ENCODE measurements at places on chromosomes 1 and 21. TPM values are rescaled to one million over a fixed set of nuclear protein-coding genes. Genes with fewer than 3 reads are reported as not detected.

The SPRR5 gene
- total RNA-seq, result not detected

The GPR25 gene
- total RNA-seq, result not detected

DNA sequence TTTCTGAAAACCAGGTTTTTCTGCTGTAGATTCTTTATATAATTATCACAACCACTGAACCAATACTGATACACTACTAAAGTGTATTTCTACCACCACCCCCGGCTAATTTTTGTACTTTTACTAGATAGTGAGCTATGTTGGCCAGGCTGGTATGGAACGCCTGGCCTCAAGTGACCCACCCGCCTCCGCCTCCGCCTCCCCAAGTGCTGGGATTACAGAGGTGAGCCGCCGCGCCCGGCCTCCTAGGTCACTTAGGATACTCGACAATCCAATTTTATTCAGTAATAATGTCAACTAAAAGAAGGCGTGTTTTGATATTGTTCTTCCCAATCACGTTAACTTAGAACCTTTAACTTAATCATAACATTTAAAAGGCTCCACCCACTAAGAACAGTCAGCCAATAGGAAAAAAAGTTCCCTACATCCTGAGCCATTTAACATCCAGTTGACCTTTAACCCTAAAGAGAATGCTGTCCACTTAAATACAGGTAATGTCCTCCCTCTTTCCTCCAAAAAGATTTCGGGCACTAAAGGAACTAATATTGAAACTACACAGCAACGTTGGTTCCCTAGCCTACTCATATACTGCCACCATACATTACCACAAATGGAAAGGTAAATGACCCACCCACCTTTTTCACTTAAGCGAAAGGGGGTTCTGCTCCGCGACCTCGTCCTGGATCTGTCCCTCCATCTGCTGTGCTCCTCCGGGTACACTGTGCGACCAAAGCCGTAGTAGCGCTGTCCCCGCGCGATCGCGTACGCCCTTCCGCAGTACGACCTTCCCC, 1.2 kb downstream of the RSRP1 start:
- H3K36me3 ChIP-seq, result peaks cover 18% of the 10 kb centered on the region
- peak overlapping the region; percentile 98 for H3K4me3 ChIP-seq
- peak overlapping the region; percentile 97 for H3K27ac ChIP-seq
- no peak for DNase-seq

DNA sequence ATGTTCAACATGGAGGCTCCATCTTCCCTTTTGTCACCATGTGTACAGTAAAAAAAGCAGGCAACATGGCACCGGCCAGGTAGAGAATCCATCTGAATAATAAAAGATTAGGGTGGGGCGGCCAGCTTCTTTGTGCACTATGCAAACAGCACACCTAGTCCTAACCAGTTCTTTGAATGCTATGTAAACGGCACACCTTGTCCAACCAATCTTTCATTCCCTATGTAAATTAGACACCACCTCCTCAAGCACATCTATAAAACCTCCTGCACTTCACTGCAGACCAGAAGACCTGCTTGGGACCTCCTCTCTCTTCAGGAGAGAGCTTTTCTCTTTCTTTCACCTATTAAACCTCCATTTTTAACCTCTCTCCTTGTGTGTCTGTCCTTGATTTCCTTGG, 28.2 kb downstream of the TFB2M start:
- H3K27me3 ChIP-seq, result no peaks in the 10 kb centered on the region
- no peaks in the 10 kb centered on the region for H3K4me1 ChIP-seq
- peaks cover 13% of the 10 kb centered on the region for H3K36me3 ChIP-seq
- no peak overlapping the region for H3K4me3 ChIP-seq
- DNase-seq, result no peak
- no peak overlapping the region for H3K27ac ChIP-seq

DNA sequence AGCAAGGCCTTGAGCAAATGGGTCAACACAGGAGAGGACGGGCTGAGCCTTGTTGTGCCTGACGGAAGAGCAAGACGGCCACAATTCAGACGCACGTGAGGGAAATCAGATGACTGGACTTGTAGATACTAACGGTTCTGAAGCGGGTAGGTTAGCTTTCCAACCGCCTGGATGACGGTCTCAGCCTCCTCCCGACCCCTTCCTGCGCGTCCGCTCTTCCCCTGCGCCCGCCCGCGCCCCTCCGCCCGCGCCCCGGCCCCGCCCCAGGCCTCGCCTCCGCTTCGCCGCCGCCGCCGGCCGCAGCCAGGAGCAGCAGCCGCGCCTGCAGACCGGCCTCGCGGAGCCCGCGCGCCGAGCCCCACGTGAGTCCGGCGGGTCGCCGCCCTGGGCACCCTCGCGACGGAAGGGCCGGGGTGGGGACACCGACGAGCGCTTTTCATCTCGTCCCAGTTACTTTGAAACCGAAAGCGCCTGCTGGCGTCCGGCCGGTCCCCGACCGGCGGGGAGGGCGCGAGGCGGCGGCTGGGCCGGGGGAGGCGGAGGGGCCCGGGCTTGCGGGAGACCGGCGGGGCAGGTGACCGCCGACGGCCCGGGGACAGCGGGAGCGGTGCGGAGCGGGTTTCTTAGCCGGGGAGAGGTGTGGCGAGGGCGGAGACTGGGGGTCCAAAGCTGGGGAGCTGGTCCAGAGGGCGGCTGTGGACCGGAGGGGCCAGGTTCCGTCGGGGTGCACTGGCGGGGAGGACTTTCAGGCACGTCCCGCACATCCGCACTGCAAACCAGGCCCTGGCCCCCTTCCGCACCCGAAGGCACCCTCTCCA, at the start of gene TRAF5:
Gene TRAF5, plus strand, starts transcription at position 306 of the 818 bp plus-strand sequence. CDS start 26,407 bp downstream, outside the sequence.
- no peaks in the 10 kb centered on the region for H3K4me1 ChIP-seq
- H3K36me3 ChIP-seq, result no peaks in the 10 kb centered on the region

GRCh38 chr1:20865001-20865400, 77.9 kb upstream of the HP1BP3 start:
- no peak for DNase-seq

DNA sequence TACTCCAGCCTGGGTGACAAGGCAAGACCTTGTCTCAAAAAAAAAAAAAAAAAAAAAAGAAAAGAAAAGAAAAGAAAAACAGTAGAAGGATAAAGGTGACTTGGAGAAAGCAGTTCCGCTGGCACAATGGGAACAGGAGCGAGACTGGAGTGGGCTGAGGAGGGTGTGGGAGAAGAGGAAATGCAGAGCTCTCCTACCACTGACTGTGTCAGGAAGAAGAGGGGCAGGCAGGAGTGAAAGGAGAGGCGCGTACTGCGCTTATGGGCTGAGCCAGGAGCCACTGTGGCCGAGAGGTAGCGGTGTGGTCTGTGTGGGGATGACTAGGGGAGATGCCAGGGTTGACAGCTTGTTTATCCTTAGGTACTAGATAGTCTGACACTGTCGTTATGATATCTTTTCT, 6.4 kb upstream of the PROK1 start:
- no peak for DNase-seq
- H3K27me3 ChIP-seq, result peaks cover 12% of the 10 kb centered on the region
- H3K27ac ChIP-seq, result no peak overlapping the region
- H3K4me1 ChIP-seq, result no peaks in the 10 kb centered on the region

GRCh38 chr1:5053744-5054143, 399.3 kb downstream of the AJAP1 start:
- H3K27ac ChIP-seq, result no peak overlapping the region
- no peaks in the 10 kb centered on the region for H3K4me1 ChIP-seq
- H3K4me3 ChIP-seq, result no peak overlapping the region
- no peak for DNase-seq
- H3K27me3 ChIP-seq, result no peaks in the 10 kb centered on the region

DNA sequence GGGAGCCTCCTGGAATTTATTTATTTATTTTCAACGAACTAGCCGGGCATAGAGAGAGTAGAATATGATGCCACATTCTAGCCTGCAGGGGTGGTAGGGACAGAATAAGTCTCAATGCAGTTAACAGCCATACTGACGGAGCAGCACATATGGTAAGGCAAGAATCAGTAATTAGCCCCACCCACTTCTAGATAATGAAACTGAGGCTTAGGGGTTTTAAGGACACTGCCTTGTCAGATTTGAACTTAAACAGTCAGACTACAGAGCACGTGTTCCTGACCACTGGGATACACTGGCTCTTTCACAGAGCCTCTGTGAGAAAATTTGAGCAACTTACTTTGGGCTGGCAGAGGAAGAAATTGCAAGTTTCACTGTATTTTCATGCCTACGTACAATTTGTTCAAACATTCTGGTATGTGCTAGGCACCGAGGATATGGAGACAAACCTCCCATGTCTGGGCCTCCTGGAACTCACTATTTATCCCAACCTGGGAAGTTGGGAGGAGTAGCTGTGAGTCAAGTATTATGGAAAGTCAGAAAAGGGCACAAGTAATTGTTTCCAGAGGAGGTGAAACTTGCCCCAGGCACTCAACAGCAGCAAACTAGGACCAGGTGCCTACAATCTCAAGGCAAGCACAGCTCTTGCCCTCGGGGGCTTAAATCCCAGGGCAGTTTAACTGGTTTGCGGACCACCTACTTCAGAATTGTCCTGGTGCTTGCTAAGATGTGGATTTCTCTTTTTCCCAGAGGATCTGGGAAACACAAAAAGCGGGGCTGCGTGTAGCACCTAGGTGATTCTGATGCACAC, 1.6 kb upstream of the CLIC4 start:
- DNase-seq, result no peak
- H3K27ac ChIP-seq, result no peak overlapping the region
- H3K4me3 ChIP-seq, result no peak overlapping the region
- H3K27me3 ChIP-seq, result no peaks in the 10 kb centered on the region
- H3K36me3 ChIP-seq, result no peaks in the 10 kb centered on the region

DNA sequence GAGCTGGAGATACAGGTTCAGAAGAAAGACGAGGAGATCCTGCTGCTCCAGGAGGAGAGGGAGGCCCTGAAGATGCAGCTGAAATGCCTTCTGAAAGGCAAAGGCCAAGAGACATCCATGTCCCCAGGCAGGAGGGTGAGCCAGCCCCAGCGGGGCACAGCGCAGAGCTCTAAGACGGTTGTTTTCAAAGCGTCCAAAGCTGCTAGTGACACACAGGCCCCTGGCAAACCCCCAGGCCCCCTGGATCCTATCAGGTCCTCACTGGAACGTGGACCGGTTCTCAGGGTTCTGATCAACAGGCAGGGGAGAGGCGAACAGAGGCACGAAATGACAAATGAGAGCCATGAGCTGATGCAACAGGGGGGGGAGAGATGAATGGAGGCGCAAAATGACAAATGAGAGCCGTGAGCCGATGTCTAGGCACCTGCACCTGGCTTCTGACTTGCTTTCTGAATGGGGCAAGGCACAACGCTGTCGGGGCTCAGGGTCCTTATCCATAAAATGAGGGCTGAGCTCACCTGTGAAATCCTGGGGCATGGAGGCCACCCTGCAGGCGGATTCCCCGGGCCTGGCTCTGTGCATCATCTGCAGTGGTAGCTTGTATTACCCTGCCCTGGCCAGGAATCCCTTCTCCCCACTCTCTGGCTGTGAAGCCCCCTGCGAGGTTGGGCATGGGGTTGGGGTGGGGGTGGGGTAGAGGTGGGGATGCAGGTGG, 9.2 kb downstream of the CCDC27 start:
- H3K27me3 ChIP-seq, result peaks cover 7% of the 10 kb centered on the region
- H3K36me3 ChIP-seq, result no peaks in the 10 kb centered on the region
- DNase-seq, result no peak
- no peak overlapping the region for H3K4me3 ChIP-seq
- no peaks in the 10 kb centered on the region for H3K4me1 ChIP-seq

Measured in HCT116 (cell line).